Stimulated activated CD4-positive, alpha-beta T cell treated with anti-CD3 and anti-CD28 coated beads, Interleukin-12 subunit alpha, Interleukin-12 subunit beta, amount 100 ng/mL, for 48 hours (primary cell): ENCODE measurements at places on chromosomes 3 and 15.

DNA sequence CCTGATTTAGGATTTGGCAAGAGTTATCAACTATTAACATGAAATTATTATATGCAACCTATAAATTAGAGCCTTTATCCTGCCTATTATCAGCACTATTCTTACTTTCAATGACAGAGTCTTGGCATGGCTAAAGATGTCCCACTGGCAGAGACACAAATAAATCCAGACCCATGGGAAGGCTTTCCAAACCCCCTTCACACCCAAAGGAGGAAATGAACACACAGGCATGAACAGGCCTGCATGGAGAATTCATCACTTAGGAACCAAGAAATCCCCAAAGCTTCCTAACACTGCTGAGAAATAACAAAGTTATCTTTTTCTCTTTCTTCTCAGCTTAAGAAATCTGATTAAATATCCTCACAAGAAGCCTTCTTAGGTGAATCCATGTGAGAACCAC, 213.9 kb downstream of the OCA2 start:
- no peak for DNase-seq

- DNase-seq: no peak
Observed at GRCh38 chr15:95085056-95085455, 853.7 kb downstream of the MCTP2 start.

DNA sequence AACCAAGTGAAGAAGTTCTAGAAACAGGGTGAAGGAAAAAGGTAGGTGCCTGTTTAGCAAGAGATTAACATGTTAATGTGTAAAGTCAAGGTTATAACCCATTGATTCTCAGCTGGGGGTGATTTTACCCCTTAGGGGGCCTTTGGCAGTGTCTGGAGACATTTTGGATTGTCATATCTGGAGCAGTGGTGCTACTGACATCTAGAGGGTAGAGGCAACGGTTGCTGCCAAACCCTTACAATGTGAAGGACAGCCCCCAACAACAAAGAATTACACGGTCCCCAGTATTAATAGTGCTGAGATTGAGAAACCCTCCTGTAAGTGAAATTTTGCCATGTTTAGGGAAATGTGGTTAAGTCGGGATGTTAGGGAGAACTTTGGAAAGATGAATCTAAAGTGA, 74.7 kb downstream of the CRYBG3 start:
- no peak for DNase-seq

DNA sequence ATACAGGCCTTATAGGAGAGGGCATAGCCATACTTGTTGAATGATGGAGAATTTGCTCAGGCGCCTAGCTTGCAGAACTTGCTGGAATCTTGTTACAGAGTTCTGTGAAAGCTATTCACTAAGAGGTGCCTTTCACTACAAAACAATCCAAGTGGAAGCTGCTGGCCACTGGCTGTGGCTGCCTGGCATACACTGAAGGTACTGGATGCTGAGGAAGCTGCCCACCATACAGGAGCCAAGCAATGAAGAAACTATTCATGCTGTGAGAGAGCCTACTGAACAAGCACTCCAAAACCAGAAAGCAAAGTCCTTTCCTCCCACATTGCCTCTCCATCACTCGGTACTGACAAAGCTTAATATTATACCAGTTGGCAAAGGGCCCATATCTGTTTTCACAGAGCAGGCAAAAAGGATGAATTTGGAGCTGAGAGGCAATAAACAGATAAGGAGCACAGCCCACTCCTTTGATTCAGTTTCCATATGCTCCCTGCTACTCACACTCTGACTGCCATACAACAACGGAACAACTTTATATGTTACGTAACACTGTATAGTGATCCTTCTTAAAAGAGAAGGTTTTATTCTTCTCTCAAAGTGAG, 192.6 kb upstream of the ALCAM start:
- no peak for DNase-seq

- no peak for DNase-seq
Observed at GRCh38 chr3:39671116-39671515, 138.3 kb upstream of the MYRIP start.

- DNase-seq: no peak
Observed at GRCh38 chr3:120280026-120280425, 5.0 kb downstream of the GPR156 start.

DNA sequence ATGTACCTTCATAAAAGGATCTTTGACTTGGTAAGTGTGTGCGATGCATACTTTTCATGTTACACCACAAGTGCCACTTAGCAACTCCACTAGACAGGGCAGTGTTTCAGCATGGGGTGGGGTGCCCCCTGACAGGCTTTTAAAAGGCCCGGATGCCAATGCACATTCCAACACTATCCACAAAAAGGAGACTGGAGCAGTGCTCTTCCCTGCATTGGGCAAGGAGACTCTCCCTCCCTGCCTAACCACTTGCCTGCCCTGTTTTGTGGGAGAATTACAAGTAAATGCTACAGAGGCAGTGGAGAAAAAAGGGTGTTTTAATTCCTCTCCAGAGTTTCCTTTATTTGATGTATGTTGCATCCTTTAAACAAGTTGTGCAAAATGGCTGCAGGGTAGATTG, 1.7 kb upstream of the RARB start:
- DNase-seq: no peak

DNA sequence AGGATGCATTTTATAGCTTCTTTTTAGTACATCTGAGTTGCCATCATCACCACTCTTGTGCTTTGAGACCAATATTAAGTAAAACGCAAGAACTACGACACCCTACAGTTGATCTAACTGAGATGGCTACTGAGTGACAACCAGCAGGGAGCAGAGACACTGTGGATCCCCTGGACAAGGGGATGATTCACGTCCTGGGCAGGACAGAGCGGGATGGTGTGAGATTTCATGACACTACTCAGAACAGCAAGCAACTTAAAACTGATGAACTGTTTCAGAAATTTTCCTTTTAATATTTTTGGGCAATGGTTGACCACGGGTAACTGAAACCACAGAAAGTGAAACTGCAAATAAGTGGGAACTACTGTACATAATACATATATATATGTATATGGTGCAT, 299.2 kb downstream of the ADAMTS17 start:
- no peak for DNase-seq

DNA sequence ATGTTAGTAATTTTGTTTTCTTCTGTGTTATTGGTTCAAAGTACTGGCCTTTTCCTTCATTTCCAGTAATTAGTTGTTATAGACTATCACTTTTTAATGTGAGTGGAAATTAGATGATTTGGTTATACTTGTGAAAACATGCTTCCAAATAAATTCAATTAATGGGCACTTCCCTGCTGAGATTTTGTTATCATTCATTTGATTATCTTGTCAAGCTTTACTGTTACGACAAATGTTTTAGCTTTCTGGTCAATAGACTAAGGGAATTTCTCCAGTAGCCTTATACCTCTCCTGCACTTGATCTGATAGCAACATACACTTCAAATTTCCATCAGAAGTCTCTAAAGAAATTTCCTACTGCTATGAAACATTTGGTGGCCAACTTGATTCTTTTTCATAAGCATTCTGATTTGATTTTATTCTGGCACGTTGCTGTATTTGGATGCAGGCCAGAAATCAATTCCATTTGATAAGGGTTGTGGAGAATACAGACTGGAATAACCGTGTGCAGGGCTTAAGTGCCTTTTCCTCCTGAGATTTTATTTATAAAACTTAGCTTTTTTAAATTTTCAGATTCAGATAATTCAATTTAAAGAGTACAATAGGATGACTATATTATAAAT, 573.8 kb upstream of the NAALADL2 start:
- DNase-seq: no peak

DNA sequence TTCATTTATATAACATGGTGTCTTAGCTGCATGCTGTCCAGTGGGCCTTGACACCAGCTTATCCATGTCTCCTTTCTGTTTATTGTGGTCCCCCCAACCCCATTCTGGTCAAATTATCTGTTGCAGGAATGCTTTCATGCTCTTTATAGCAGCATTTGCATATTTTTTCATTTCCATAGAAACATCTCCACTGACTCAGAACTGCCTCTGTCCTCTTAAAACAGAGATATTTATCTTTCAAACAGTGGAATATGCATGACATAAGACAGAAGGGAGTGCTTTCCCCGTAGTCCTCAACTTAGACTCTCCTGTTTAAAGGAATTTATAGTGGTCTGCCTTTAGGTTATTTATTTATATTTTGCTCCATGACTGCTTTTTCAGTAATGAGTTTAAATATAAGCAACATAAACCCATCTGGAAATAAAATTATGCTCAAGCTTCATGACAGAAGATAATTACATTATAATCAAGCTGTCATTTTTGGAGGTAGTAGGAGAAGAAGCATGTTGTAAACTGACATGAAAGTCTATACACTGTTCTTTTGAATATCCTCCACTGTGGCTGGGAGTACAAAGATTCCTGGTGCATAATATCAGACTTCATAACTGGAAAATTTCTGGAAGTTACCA, 179.5 kb upstream of the CD96 start:
- no peak for DNase-seq

DNA sequence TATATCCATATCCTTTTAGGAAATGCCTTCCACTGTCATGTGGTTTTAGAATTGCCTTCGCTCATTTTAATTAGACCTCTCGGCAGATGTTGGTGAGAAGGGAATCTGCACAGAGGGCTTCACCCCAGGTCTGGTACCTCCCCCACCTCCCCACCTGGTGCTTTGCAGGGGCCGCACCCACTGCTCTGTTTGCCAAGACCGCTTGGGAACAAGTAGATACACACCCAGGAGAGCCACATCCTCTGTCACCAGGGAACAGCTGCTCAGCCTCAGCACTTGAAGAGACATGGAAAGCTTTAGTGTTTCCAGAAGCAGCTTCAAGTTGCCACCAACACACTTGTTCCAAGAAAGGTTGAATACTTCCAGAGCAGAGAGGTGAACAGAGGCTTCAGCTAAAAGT, 21.8 kb downstream of the LRRC31 start:
- DNase-seq: no peak

GRCh38 chr3:15800327-15800726, 2.5 kb upstream of the ANKRD28 start:
- no peak for DNase-seq

GRCh38 chr3:197949191-197949777, 706 bp upstream of the RPL35A start:
- DNase-seq: no peak

DNA sequence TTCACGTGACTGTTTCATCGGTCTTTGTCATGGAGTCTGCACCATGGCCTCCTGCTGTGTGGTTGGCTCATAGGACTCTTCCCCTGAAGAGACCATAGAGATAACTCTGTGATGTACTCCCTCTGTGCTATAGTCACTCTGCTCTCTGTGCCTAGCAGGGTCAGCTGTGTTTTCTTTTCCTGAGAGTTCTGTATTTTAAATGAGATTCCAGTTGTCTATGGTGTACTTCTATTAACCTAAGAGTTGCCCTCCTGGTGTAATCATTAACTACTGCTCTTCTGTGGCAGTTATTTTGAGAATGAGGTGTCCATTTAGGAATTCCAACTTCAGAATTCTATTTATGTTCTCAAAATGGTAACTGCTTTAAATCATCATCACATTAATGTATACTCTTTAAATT, 114.5 kb upstream of the ARPP21 start:
- DNase-seq: no peak

GRCh38 chr15:62165104-62165792, at the start of gene C2CD4B:
C2CD4B (minus strand) TSS chr15:62165285; CDS start chr15:62164984, 301 bp downstream.
- DNase-seq: no peak

DNA sequence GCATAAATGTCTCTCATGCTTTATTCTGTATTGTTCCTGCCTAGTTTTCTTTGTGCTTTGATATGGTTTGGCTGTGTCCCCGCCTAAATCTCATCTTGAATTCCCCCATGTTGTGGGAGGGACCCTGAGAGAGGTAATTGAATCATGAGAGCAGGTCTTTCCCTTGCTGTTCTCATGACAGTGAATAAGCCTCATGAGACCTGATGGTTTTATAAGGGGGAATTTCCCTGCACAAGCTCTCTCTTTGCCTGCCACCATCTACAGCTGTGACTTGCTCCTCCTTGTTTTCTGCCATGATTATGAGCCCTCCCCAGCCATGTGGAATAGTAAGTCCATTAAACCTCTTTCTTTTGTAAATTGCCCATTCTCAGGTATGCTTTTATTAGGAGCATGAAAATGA, 1596.6 kb downstream of the SI start:
- no peak for DNase-seq

GRCh38 chr3:196192036-196192523, 19.1 kb downstream of the ZDHHC19 start:
- no peak for DNase-seq

DNA sequence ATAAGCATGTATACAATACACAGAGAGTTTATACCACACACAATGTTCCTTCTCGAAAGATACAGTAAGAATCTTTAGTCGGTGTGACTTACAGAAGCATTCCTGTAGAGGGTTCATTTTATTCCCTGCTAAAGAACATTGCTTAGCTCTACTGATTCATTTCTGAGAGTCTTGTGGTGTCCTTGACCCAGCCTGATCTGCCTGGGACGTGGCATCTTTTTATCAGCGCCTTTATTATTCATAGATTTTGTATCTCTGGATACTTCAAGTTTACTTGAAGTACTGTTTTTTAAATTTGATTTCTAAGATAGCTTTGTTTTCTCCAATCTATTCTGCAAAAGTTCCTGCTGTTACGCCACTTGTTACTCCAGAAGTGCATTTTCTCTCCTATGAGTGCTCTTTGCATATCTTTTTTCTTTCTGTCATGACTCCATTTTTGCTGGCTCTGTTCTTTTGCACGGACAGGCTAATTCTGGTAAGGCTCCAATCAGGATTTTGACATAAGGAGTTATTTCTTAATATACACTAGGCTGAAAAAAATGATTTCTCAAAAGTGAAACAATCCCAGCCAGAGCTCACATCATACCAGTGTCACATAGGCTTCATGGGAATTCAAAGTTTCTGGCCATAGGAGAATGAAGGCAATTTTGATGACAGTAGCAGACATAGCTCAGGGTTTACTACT, 114.5 kb upstream of the TNIK start:
- no peak for DNase-seq

- no peak for DNase-seq
Observed at GRCh38 chr3:127307916-127308315, 20.1 kb upstream of the PRR20G start.

GRCh38 chr3:193982258-193982659, 153.7 kb upstream of the HES1 start:
- DNase-seq: no peak

GRCh38 chr15:73629798-73630429, 3.3 kb downstream of the NPTN start:
- no peak for DNase-seq

DNA sequence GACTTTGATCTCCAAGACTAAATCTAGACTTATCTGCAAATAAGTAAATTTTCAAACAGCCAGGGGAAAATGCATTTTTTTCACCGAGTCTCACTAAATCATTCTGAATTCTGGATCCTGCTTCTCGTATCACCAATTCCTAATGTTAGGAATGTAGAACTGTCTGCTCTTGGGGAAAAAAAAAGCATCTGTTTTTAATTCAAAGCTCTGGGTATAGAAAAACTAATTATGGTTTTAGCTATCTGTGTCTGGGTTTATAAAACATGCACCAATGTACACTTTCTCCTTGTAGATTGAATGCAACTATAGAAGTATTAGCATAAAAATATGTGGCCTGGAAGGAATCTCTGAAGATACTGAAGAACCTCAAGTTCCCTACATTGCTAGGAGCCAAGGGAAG, 4.8 kb upstream of the CDAN1 start:
- DNase-seq: no peak

GRCh38 chr15:47565949-47566348, 151.4 kb upstream of the SEMA6D start:
- no peak for DNase-seq
